ENCODE measurements at places on chromosomes 4 and X.

DNA sequence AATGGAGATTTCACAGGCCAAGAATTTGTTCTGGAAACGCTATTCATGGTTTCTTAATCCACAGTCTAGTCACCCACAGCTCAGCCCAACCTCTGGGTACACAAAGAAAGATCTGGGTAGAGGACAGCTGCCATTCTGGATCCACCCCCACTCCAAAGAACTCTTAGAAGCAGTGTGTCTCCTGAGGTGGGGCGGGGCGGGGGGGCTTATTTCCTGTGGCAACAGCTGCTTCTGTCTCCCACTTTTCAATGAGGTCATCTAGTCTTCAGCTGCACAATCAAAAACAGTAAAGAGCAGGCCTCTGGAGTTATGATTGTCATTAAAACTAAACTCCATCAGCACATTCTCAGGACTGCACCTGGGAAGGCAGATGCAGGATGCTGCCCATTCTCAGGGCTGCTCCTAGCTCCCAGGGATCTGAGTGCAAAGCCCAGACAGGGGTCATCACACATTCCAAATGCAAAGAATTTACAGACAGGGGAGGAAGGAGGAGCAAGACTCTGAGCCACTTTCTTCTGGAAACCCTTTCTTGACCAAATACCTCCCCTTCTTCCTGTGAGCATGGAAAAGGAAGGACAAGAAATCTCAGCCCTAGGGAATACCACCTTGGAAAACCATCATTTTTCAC lies 207.3 kb downstream of the HS6ST2 start:
- DNase-seq, result no peak

- no peak for DNase-seq
Observed at GRCh38 chr4:138553001-138553845, 311.1 kb upstream of the SLC7A11 start.

DNA sequence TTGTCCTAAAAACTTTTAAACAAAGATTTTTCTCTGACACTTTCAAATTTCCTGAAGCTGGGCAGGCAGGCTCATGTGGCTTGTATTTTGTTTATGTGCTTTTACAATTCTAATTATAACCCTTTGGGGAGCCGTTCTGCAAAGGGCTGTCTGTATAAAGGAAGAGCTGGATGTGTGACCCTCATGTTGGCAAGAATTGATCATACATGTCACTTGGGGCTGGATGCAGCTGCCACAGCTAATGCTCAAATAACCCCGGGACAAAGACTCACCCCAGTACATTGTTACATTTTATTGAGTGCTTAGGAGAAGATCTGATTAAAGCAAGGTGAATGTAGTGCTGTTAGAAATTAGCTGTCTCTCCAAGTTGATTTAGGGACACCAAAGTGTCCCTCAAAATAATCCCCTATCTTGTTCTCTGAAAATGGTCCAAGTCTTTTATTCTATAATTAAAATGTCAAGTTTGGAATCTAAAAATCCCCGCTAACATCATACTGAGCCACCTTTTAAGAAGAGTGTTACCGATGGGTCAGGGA lies 13.0 kb upstream of the DAPP1 start:
- peak; percentile 82 for DNase-seq

GRCh38 chrX:113947548-113947947 lies 636.3 kb upstream of the HTR2C start:
- DNase-seq, result no peak

DNA sequence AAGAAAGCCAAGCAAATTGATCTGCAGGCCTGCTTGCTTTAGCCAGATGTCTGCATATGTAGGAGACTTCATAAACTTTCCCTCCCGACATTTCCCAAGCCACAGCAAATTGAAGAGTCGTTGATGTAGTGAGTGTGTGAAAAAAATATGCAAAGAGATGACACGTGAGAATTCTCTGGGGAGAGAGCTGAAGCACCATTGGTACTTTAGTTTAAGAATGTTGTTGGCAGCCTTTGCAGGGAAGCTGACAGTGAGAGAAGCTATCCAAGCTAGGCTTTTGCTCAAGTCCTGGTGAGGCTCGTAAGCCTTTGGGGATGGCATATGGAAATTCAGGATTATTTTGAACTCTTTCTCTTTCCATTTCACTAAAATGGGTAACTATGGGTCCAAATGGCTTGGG lies 87.5 kb downstream of the GLRA2 start:
- no peak for DNase-seq

- peak; percentile 30 for DNase-seq
Observed at GRCh38 chrX:140918398-140919038, 83.9 kb upstream of the SPANXB1 start.

- DNase-seq, result peak; percentile 78
Observed at GRCh38 chr4:166972071-166972470, 262.2 kb downstream of the SPOCK3 start.

DNA sequence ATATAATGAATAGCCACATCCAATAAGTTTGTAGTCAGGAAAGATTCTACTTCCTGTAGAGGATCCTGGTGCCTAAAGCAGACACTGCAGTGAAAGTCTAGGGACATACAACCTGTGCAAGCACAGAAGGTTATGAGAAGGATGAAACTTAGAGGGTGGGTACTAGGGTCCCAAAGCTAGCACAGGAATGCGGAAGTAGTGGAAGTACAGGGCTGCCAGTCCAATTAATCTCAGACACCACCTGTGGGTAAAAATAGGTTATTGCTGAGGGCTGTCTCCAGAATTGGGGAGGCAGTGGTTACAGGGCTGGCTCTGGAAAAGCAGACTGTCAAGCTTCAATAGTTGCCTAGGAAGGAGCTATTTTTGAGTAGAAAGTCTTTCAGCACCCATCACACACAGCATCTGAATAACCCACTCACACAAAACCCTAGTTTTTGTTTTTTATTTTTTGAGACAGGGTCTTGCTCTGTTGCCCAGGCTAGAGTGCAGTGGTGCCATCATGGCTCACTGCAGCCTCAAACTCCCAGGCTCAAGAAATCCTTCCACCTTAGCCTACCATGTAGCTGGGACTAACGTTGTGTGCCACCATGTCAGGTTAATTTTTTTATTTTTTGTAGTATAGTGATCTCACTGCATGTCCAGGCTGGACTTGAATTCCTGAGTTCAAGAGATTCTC lies 50.8 kb upstream of the ELF2 start:
- peak; percentile 14 for DNase-seq

DNA sequence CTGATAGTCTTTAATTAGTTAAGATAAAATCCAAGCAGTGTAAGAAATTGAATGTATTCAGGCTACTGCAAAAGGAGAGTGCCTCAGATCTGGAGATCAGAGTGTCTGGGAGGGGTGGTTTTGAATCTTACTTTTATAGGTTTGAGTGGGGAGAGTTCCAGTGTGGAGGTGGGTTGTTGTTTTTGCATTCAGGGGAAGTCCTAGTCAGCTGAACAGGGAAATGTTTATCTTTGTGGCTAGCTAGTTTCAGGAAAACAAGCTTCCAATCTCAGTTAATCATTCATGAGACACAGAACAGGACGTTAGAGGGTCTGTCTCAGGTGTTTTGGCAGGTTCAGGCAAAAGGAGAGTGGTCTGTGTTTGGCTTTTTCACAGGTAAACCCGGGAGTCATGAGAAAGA lies 26.0 kb downstream of the ZNF81 start:
- no peak for DNase-seq

DNA sequence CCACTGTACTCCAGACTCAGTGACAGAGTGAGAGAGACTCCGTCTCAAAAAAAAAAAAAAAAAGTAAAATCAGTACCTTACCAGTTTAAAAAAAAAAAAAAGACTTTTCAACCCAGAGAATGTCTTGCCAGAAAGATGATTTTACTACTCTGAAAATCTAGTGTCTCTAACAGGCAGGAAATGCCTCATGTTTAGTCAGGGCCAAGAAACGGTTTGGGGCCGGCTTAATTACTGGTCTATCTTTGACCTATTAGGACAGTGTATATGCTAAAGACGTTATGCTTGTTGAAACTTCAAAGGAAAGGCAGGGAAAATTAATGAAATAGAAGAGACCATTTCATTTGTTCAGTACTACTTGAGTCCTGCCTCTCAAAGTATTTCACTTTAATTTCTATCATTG lies 9.9 kb downstream of the BEND4 start:
- DNase-seq, result no peak

DNA sequence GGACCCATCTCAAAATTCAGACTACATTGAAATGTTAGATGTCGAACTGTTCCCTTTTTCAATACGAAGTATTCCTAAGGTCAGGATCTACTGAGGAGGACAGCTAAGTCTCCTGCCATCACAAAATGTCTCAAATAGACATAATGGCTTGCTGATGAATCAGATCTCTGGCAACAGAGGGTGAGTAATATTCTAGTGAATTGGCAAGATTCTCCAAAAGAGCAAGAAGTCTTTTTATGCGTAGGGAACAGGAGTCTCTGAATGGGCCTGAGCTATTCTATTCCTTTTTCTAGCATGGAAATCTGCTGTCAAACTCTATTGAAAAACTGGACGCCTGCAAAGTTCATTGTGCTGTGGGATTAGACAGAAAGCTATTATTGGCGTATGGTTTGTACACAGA lies 145.4 kb downstream of the FNIP2 start:
- DNase-seq, result no peak

GRCh38 chr4:78971776-78972175 lies 32.5 kb upstream of the PAQR3 start:
- DNase-seq, result no peak

DNA sequence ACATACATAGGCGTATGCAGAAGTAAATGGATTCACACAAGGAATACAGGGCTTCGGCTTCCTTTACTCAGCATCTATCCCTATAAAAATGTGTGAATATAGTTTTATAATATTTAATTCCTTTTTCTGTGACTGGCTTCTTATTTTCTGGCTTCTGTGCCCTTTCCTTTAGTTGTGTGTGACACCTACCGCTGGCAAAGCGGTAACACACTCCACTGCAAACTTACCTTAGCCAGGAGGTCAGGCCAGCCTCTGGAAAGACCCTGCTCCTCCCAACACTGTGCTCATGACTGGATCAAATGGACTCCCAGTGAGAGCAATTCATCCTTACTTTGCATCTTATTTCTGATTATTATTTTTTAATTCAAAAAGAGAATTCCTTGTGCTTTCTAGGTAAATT lies 244.2 kb downstream of the ANK2 start:
- no peak for DNase-seq

GRCh38 chr4:92497141-92497540 lies 193.4 kb downstream of the GRID2 start:
- DNase-seq, result peak; percentile 29
